ENCODE measurements at places on chromosomes 3 and 15.

- no peak for DNase-seq
Observed at GRCh38 chr3:57787867-57788623, 31.9 kb downstream of the SLMAP start.

DNA sequence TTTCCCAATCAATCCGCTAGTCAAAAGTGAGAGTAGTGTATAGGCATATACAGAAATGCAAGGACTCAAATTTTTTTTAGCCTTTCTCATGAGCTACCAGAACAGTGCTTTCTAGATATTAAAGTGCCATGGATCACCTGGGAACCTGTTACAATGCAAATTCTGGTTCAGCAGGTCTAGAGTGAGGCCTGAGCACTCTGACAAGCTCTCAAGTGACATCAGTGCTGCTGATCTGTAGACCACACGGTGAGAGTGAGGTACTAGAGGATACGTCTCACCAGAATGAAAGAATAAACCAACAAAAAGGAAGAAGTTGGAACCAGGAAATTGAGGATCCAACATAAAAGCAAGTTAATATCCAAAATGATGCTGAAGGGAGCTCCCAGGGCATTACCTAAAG, 16.0 kb upstream of the PLA2G4D start:
- no peak for DNase-seq

DNA sequence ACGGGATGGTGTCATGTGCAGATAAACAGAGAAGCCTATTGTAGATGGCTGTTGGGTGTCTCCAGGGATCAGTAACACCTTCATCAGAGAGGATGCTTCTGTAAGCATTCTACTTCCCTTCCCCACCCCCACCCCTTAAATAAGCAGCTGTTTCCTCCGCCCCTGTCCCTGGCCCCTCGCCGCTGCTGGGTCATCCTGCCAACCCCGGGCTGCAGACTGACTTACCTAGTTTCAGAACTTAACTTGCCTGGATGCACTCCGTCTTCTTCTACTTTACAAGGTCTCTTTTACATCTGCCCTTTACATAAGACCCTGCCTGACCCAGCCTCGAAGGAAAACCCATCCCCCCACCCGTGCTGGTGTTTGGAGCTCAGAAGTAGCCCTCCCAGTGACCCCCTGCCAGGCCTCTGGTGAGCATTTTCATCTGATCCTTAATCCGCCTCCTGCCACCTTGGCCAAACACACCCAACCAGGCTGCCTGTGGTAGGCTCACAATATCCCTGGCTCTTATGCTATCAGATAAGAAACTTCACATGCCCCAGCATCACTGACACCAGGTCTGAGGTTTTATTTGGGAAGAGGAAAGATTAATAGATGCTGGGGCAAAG, 103.0 kb upstream of the HES1 start:
- DNase-seq, result no peak

- no peak for DNase-seq
Observed at GRCh38 chr3:4478261-4478660, 11.2 kb upstream of the SUMF1 start.

GRCh38 chr3:94162700-94163099, 99.8 kb downstream of the NSUN3 start:
- no peak for DNase-seq

- no peak for DNase-seq
Observed at GRCh38 chr3:118932822-118933558, 101.7 kb downstream of the IGSF11 start.

DNA sequence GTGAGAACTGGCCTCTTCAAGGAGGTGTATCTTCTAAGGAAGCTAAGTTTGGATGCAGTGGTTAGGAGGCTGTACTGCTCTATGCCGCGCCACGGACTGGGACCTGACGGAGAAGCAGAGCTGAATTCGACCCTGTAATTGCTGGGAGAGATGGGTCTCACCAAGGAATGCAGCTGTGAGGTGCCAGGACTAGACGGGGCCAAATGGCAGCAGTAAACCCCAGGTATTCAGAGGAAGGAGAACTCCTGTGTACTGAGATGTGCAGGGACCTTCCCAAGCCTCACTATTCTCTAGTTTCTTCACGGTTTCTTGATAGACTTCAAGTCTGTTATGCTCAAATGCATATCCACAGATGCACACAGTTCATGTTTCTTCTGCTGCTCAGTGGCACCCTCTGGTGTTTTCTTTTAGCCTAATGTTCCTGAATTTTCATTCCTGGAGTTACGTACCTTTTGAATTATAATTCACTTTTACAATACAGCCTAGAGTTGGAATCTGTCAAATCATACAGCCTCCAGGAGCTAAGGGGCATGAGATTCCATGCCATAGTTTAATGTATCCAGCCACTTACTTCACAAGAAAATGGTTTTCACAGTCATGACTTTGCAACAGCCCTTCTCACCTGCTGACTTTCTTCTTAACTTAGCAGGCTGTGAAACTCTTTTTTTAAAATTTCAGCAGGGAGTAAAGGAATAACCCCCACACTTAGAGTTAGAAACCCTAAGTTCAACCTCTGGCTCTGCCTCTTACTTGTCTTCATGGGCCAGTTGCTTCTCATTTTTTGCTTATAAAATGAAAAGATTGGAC, 61.8 kb downstream of the GLDN start:
- DNase-seq, result peak; percentile 31

DNA sequence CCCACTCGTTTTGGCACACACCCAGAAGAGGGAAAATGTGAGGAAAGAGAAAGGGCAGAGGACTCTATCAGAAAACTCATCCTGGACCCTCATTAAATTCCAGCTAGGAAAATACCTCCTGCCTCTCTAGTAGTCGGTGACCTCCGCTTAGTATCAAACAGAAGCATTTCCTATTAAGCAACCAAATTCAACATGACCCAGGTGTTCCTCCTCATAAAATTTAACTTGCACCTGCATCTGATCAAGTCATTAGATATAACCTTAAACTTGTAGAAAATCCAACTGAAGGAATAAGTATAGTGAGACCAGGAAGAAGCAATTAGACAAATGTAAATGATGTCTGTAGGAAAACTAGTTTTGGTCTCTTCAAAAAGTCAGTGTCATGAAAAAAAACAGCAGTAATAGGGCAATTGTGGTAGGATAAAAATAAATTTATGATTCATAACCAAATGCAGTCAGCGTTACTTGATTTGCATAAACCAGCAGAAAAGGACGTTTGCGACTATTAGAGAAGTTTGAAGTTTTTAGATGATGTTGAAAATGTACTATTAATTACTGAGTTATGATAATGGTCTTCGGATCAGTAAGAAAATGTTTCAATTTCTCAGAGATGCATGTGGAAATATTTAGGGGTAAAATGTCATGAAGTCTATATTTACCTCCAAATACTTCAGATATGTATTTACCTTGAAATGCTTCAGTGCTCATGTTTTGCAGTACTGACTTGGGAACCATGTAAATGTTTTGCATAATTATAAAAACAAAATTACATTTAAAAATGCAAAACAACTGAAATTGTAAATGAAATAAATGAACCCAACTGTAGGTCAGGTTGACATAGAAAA, 44.6 kb downstream of the LDHAL6B start:
- no peak for DNase-seq

GRCh38 chr3:52321481-52321880, 5.4 kb downstream of the DNAH1 start:
- no peak for DNase-seq

DNA sequence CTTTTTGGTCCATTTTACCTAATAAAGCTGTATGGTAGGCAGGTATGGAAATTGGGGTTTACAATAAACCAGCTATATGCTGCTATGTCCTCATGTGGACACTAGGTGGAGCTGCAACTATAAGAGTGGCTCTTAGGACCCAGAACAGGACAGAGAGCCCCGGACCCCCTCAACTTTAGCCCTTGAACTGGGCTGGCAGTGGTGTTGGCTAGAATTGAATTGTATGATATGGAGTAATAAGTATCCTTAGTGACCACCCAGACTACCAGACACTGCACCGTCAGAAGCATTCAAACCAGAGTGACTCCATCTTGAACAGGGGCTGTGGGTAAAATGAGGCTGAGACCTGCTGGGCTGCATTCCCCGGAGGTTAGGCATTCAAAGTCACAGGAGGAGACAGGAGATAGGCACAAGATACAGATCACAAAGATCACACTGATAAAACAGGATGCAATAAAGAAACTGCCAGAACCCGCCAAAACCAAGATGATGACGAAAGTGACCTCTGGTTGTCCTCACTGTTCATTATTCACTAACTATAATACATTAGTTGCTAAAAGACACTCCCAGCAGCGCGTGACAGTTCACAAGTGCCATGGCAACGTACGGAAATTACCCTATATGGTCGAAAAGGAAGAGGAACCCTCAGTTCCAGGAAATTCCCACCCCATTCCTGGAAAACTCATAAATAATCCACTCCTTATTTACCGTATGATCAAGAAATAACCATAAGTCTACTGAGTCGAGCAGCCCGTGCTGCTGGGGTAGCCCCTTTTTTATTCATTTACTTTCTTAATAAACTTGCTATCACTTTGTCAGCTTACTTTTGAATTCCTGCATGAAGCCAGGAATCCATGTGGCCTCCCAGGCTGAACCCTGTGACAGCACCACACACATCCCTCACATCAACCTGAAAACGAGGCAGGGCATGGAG, 68.7 kb upstream of the BLM start:
- DNase-seq, result peak; percentile 81

- no peak for DNase-seq
Observed at GRCh38 chr3:194961571-194961970, 275.9 kb downstream of the FAM43A start.

DNA sequence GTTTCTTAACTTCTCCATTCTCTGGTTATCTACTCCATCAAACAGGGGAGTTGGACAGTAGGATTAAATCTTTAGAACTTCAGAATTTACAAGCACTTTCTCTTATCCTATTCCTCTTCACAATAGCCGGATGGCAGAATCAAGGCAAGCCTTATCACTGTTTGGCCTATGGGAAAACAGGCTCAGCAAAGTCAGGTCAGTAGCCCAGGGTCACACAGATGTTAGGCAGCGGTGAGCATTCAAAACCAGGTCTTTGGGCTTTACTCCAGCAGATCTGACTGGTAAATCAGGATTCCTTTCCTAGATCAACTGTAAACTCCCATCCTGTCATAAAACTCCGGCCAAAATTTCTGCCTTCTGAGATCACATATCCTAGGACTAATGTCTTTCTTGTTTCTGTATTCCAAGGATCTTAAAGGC, 258.4 kb downstream of the OPA1 start:
- no peak for DNase-seq

GRCh38 chr3:148289159-148289558, 408.5 kb upstream of the AGTR1 start:
- DNase-seq, result peak; percentile 38

DNA sequence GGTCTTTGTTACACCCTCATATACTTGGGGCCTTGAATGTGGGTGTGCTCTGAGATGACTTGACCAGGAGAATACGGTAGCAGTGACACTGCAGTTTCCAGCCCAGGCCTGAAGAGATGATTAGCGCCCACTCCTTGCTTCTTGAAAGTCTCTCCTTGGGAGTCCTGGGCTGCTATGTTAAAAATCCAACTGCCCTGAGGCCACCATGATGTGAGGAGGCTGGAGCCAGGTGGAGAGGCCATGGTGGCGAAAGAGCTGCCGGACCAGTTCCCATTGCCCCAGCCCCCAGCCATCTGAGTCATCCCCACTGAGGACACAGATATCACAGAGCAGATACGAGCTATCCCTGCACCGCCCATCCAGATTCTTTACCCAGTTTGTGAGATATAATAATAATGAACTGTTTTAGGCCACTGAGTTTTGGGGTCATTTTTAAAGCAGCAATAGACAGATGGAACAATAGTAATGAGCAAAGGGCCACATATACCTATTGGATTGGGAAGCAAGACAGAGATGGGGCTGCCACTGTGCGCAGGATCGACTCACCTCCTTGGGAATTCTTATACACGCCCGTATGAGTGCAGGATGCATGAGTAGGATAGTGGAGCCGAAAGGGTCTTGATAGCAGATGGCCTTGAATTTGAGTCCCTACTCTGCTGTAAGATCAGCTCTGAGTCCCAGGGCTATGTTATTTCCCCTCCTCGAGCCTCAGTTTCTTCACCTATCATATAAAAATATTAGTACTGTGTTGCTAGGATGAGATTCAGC, 12.1 kb upstream of the GATA2 start:
- no peak for DNase-seq

- no peak for DNase-seq
Observed at GRCh38 chr3:170724599-170725280, 138.9 kb upstream of the SLC7A14 start.

GRCh38 chr3:45010811-45011333, 15.2 kb upstream of the CLEC3B start:
- no peak for DNase-seq

- no peak for DNase-seq
Observed at GRCh38 chr3:28906561-28907310, 374.1 kb upstream of the RBMS3 start.

DNA sequence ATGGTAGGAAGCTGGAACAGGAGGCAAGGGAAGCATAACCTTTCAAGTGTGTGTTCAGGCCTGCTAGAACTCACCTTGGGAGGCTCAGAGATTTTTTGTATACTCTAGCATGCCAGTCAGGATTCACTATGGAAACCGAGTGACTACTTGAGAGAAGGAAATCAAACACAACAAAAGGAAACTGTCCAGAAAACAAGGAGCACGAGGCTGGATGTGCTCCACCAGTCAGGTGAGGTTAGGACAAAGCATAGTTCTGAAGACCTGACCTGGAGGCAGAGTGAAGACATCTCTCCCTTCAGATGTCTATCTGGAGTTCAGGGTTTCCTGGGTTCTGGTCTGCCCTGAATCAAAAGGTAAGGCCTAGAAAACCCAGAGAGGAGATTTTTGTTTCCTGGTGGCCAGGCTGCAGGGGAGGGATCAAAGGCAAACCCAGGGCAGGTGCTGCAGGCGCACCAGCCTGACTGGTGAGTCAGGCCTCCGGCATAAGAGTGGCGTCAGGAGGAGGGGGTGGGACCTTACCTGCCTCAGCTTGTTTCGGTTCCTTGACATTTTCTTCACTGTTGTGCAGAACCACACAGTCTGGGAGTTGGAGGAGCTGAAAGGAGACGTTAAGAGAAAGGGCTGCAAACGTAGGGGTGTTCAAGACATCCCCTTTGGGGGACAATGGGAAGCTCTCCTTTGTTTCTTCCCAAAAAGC, 52.2 kb upstream of the OSBPL11 start:
- no peak for DNase-seq

Data from renal pelvis (tissue), 12 donors.